ENCODE measurements at places on chromosomes 16 and 17. TPM values are rescaled to one million over a fixed set of nuclear protein-coding genes. Genes with fewer than 3 reads are reported as not detected.

Gene CPHXL2
- total RNA-seq, result not detected

Gene CX3CL1
- total RNA-seq, result 3.0 TPM

Gene RDM1
- total RNA-seq, result 0.26 TPM

Gene KRT40
- total RNA-seq, result not detected

Gene GUCY2D
- not detected for total RNA-seq

Gene GABARAPL2
- total RNA-seq, result 33.1 TPM

DNA sequence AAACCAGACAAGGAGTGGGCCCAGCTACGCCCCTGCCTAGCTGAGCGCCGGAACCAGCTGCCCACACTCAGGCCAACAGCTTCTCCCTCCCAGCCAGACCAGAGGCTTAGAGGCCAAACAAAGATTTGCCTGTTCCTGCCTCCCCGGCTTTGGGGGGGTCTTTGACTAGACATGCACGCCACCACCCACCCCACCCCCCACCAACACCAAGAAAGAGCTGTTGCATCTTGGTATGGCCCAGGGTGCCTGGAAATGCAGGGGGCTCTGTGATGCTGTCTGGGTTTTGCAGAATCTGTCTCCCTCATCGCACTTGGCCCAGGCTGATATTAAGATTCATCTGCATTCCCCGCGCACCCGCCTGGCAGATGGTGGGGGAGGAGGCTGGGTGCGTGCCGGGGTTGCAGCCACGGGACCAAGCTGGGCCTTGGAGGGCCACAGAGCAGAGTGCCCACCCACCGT, 1.3 kb upstream of the NXPH3 start:
- DNase-seq, result no peak

DNA sequence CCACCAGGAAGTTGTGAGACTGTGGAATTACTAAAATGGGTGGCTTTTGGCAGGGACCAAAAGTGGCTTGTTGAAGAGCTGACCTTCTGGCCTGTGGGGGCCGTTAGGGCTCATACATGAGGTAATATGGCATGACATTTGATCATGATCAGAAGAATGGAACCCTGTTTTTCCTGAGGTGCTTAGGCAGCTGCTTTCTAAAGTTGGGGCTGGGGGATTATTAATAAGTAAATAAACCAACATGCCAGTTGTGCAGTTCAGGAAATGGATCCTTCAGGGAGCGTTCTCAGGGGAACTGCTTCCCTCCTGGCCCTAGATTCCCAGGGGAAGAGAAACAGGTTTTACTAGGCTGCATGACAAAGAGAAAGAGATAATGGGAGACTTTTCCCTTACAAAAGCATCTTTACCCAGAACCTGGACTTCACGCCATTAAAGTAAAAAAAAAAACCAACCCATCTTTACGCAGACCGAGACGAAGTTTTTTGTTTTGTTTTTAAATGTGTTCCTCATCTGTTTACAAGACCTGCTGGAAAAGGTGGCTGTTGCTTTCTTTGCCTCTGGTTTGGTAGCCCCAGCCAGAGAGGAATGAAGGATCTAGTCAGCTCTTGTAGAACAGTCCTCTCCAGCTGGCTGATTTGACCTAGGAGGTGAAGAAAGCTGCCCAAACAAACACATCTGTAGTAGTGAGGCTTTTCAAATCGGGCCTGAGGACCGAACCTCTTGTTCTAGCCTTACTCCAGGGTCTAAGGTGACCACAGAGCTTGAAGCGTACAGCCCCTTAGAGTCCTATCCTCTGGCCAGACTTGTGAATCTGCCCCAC, 22.7 kb downstream of the YPEL2 start:
- no peak for DNase-seq

- DNase-seq, result no peak
Observed at GRCh38 chr17:31250229-31250628, 46.8 kb downstream of the OMG start.

GRCh38 chr17:15368600-15368999, 27.2 kb upstream of the TEKT3 start:
- no peak for DNase-seq

GRCh38 chr17:45675012-45675411, 109.1 kb upstream of the CRHR1 start:
- DNase-seq, result no peak

GRCh38 chr16:77571115-77571862, 136.5 kb upstream of the ADAMTS18 start:
- DNase-seq, result no peak

GRCh38 chr17:49582055-49582722, 6.5 kb downstream of the NXPH3 start:
- DNase-seq, result no peak

- no peak for DNase-seq
Observed at GRCh38 chr16:9612267-9612666, 520.8 kb downstream of the HAPSTR1 start.

- no peak for DNase-seq
Observed at GRCh38 chr16:118857-119256, 19.6 kb downstream of the NPRL3 start.

- no peak for DNase-seq
Observed at GRCh38 chr17:37718324-37719048, 26.4 kb downstream of the HNF1B start.

DNA sequence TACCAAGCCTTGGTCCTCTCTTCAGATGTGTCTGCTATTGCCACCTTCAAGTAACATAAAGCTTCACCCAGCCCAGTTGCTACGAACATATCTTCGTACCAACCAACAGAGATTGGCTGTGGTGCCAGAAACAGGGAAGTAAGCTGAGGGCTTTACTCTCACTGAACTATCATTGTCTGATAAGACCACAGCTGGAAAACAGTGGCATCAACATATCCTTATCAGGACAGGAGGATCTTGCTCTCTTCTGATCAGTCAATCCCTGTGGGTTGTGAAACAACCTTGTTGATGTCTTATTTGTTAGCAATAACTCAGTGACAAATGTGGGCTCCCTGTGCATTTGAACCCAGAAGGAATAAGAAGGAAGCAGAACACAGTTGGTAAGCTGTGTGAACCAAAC, 446.3 kb upstream of the MAF start:
- DNase-seq, result no peak

- DNase-seq, result no peak
Observed at GRCh38 chr17:50180111-50180510, 14.3 kb downstream of the SGCA start.

DNA sequence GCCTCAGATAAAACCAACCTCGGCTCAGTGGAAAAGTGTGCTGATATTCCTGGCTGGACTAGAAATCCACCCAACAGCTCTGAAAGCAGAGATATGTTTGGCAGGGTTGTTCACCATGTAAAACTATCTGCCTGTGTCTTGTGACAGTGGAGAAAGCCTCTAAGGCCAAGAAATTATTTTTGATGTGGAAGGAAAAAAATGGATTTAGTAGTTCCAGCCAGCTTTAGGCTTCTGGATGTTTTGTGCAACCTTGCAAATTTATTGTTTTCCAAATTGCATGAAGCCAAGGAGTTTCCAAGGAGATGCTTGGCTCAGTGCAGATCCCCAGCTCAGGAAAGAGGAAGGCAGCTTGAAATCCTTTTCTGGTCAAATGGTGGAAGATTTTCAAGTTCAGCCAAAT, 31.6 kb downstream of the TEKT5 start:
- no peak for DNase-seq

Measured in pulmonary artery endothelial cell (primary cell).